GM23248 (cell line): ENCODE measurements at places on chromosomes 3 and 15. TPM values are rescaled to one million over a fixed set of nuclear protein-coding genes. Genes with fewer than 3 reads are reported as not detected.

DNA sequence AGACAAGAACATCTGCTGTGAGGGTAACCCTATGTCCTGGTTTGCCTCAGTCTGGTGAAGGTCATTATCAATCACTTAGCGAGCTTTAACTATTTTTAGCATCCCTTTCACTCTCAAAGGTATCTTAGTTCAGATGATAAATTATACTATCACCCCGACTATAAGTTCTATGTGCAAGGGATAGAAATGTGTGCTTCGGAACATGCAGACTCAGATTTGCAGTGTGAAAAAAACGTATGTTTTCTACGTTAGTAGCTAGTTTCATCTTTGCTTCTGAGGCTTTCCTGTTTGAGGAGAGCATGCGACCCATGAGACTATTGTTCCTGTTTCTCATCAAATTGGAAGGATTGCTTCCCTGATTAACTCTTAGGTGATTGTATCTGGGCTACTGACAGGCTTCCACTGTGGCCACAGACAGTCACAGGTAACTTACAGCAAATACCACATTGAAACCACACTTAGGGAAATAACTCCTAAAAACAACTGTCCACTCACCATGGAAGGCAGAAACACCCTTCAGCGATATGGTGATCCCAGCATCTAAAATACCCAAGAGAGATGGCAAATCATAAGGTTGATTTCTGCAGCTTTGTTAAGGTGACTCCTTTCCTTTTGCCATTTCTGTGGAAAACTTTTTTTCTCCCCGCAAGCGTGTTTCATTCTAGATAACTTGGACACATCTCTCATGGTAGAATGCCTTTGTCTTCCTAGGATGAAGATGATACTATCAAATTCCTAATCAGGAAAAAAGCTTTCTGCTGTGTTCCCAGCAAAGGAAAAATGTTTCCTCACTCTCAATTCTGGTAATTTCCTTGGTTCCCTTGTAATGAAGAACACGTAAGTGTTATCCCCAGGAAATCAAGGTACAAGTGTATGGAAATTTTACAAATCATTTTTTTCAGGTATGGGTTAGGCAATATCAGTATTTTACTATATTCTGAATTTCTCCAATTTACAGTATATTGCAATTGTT is 5.2 kb downstream of the GCSAM start:
- no peaks in the 10 kb centered on the region for H3K36me3 ChIP-seq
- H3K4me3 ChIP-seq, result no peak overlapping the region
- no peak for DNase-seq
- H3K27ac ChIP-seq, result no peak overlapping the region
- H3K4me1 ChIP-seq, result peaks cover 8% of the 10 kb centered on the region; the same call in 1 of the 2 replicates

GRCh38 chr3:129289201-129289921 is 10.7 kb downstream of the HMCES start:
- no peak overlapping the region for H3K4me3 ChIP-seq
- peaks cover 9% of the 10 kb centered on the region for H3K4me1 ChIP-seq
- H3K36me3 ChIP-seq, result peaks cover 17% of the 10 kb centered on the region
- H3K27me3 ChIP-seq, result no peaks in the 10 kb centered on the region

DNA sequence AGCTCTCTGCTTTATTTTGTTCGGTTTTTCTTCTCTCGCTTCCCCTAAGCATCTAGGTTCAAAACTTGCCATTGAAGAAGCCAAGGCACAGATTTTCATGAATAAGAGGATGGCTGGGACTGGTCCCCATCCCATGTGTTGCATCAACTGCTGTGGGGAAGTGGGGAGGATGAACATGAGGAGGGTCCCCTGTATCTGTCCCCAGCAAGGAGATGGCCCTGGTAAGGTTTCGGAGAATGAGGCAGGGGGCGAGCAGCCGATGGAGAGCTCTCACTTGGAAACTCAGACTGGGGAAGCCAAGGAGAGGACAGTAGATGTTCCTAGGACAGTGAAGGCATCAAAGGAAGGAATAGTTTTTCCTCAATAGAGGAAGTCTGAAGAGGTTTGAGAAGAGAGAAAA is 142.0 kb upstream of the ATP2B2 start:
- no peaks in the 10 kb centered on the region for H3K36me3 ChIP-seq
- H3K27ac ChIP-seq, result no peak overlapping the region
- DNase-seq, result no peak
- no peaks in the 10 kb centered on the region; the same call in 1 of the 2 replicates for H3K27me3 ChIP-seq

GRCh38 chr3:53156368-53156834 is 4.6 kb upstream of the PRKCD start:
- H3K27ac ChIP-seq, result no peak overlapping the region
- H3K4me1 ChIP-seq, result peaks cover 4% of the 10 kb centered on the region; the same call in 1 of the 2 replicates
- H3K4me3 ChIP-seq, result no peak overlapping the region

Gene NOX5
- 0.11 TPM in 1 of 2 replicates, not detected in the other for total RNA-seq

Gene TICRR
- 2.3 and 2.4 TPM in 2 replicates for total RNA-seq
